Stimulated activated CD8-positive, alpha-beta memory T cell treated with anti-CD3 and anti-CD28 coated beads, Interleukin-4, amount 100 ng/mL, for 1 hour (primary cell): ENCODE measurements at places on chromosomes 6 and 20.

- no peak for DNase-seq
These were observed 144.9 kb downstream of the WDR27 start for GRCh38 chr6:169556758-169557548.

- DNase-seq: no peak
These were observed 110.1 kb downstream of the GPR63 start for GRCh38 chr6:96727144-96727543.

GRCh38 chr6:145082359-145082758 lies 653.0 kb downstream of the EPM2A start:
- no peak for DNase-seq

- no peak for DNase-seq
These were observed 176.4 kb downstream of the ARID1B start for GRCh38 chr6:156953479-156954146.

DNA sequence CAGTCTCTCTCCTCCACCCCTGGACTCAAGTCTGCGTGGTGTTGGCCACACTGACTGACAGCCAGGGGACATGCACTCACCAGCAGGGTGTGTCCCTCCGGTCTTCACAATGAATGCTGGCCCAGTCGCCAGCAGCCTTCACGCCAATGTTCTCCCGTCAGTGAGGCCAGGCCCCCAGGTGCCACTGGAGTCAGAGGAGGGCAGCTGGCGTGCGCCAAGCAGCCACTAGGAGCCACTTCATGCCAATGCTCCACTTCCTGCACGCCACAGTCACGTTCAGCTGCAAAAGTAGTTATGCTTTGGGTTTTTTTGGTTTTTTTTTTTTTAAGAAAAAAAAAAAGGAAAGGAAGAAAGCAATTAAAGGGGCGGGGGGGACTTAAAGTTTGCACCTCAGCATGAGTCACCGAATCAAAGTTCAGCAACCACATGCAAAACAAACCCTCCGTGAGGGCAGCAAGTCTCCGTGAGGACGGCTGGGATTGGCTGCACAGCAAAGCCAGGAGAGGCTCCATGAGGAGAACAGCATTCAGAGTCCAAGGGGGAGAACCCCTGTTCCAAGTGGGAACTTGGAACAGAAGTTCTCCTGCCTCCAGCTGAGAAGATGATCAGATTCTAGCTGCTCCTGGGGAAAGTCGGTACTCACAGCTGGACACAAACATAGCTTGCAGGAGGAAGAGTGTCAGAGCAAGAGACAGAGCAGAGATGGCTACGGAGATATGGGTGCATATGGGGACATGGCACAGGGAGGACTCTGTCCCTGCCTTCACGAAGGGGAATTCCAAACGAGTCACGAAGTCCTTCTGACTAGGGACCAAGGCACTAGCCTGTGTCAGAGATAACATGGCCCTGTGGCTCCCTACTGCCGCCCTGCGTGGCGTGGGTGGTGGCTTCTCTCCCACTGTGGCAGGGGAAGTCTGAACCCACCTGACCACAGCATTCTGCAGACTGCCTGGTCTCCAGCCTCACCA lies at the start of gene ZC3H12D:
Gene ZC3H12D, minus strand, starts transcription at position 282 of the 968 bp plus-strand sequence. CDS start 10,471 bp downstream, outside the sequence.
- DNase-seq: peak; percentile 40
